ENCODE measurements at places on chromosomes 5 and 9.
A peak's percentile ranks its signal among the peaks of the same experiment; 100 is the strongest.

DNA sequence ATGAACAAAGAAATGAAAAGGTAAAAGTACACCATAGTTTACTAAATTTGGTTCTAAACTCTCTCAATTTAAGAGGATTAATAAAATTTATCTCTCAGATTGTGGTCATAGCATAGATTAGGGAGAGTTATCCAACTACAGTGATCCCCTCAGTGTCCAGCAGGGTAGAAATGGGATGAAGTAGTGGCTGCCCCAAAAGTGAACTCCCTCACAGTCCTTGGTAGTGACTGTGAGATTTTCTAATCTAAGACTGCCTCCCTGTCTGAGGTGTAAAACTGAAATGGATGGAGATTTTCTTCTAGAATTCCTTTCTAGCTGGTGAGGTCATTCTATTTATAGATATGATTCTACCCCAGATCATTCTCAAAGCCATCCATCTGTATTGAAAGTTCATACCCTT lies 455.5 kb downstream of the ACTL7B start:
- DNase-seq: no peak

DNA sequence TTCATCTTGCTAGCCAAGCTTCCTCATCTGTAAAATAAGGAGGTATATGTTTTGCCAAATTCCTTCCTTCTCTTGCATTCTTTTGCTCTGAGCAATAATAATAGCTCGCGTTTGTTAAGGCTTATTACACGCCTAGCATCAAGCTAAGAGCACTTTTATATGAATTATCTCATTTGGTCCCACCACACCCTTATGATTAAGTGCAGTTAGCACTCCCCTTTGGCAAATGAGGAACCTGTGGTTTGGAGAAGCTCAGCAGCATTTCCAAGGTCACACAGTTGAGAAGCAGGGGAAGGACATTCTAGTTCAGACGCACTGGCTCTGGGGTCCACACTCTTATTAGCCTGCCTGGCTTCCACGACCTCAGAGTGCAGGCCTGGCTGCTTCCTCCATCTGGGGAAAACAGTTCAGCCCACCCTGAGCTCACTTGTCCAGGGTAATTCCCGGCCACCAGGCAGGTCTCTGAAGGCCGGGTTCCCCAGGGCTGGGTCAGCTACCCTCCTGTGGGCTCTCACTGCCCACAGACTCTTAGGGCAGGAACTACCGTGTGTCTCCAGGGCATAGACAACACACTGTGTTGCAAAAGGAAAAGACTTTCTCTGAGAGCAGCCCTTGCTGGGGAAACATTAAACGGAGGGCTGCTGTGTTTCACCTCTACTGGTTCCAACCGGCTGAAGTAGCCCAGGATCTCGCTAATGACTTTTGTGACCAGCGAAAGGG lies 9.9 kb upstream of the FBP1 start:
- no peak for DNase-seq

DNA sequence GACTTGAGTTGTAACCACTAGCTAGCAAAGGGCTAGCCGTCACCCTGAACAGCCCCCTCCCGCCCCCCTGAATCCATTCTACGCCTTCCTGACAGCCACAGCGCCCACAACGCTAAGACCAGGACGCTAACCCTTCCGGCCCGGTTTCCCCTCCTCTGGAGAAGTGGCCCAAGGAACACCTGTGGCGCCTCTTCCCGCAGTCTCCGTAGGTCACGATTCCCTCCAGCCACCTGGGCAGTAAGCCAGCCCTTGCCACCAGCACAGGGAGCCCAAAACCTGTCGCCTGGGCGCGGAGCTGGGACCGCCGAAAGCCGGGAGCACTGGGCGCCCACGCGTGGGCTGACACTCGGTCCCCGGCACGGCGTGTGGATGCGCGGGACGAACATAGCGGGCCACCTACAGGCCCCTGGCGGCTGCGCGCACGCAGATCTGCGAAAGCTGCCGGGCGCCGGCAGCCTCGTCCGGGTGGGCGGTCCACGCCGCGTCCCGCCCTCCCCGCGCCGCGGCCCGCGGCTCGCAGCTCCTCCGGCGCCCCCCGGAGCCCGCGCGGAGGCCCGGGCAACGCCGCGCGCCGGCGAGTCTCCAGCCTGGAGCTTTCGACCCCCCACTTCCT lies 596 bp downstream of the IRF1 start:
- peak; percentile 77 for DNase-seq

GRCh38 chr9:78189001-78189400 lies 46.9 kb upstream of the CEP78 start:
- no peak for DNase-seq

DNA sequence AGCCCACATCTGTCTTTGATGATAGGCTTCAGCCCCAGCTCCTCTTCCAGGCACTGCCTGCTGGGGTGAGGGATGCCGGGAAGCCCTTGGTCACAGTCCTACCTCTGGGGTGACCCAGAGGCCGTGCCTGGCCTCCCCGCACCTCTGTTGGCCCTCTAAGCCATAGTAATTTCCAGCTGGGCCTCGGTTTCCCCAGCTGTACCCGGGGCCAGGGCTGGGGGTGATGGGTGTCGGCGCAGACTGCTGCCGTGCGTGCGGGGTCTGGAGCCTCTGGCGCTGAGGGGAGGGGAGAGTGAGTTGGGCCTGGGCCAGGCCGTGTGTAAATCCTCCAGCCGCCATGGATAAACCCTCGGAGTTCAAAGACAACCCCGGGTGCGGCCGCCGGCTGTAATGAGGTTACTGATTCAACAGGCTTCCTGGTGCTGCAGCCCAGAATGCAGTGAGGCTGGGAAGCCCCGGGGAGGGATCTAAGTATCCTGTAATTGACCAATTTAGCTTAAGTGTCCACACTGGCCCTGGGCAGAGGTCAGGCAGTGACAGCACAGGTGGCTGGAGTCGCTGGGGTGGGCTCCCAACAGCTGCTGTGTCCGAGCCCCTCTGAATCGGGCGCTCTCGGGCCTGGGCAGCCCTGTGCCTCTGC lies 7.1 kb downstream of the RXRA start:
- no peak for DNase-seq

DNA sequence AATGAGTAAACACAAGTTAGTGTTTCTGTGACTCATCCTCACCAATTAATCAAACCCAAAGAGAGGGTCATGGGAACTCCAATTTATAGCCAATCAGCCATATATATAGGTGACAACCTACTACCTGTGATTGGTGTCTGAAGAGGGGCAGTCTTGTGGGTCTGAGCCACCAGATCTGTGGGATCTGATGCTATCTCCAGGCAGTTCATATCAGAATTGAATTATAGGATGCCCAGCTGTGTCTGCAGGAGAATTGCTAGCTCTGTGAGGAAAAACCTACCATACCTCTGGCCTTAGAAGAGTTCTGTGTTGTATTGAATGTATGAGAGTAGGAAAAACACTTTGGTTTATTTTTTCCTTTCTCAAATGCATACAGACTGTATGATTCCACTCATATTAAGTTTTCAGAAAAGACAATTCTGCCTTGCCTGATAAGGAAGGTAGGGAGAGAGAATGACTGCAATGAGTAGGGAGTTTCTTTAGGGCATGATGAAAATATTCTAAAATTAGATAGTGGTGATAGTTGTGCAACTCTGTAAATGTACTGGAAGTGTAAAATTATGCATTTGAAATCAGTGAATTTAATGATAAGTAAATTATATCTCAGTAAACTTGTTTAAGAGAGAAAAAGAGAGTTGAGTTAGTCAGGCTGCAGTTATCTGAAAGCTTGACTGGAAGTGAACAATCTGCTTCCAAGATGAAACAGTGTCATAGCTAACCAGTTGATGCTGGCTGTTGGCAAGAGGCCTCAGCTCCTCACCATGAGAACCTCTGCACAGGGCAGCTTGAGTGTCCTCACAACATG lies 274.9 kb downstream of the AUH start:
- no peak for DNase-seq

DNA sequence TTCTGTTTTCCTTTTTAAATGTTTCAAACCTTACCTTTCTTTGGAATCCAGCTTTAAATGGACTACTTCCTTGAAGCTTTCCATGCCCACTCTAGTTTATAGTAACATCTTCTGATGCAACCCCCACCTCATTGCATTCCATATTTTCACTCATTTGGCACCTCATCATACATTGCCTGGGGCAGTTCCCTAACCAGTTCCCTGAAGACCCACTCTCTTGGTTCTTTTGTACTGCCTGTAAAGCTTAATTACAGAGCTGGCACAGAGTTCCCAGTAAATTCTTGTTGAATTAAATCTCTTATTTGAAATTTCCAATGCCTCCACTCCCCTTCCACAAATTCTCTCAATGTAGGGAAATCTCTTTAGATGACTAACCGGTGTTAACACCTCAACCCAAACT lies 257.2 kb downstream of the ARRDC3 start:
- DNase-seq: no peak

GRCh38 chr5:150672884-150673275 lies 11.8 kb downstream of the MYOZ3 start:
- no peak for DNase-seq

DNA sequence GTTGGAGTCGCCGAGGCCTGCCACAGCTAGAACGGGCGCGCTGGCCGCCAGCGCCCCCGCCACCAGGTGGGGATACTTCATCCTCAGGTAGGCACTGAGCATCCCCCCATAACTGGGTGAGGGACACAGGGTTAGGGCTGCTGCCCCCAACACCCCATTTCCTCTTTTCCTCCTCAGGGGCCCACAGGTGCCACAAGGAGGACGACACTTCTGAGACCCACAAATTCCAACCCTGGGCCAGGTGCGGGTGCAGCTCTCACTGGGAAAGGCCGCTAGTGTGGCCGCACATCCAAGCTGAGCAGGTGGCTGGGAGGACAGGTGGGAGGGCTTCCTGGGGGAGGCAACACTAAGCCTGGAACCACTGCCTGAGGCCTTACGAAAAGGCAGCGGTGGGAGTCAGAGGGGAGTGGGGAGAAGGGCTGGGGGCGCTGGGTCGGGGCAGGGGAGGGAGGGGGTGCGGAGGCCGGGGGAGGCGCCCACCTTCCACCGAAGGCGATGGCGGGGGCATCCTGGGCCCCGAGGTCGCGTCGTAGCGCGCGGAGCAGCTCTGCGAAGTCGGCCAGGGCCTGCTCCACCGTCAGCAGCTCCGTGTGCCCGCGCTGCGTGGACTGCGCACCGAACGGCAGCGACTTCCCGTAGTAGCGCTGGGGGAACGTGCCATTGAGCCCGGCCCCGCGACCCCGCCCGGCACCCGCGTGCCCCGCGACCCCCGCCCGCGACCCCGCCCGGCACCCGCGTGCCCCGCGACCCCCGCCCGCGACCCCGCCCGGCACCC lies 961 bp downstream of the DPP7 start:
- no peak for DNase-seq

DNA sequence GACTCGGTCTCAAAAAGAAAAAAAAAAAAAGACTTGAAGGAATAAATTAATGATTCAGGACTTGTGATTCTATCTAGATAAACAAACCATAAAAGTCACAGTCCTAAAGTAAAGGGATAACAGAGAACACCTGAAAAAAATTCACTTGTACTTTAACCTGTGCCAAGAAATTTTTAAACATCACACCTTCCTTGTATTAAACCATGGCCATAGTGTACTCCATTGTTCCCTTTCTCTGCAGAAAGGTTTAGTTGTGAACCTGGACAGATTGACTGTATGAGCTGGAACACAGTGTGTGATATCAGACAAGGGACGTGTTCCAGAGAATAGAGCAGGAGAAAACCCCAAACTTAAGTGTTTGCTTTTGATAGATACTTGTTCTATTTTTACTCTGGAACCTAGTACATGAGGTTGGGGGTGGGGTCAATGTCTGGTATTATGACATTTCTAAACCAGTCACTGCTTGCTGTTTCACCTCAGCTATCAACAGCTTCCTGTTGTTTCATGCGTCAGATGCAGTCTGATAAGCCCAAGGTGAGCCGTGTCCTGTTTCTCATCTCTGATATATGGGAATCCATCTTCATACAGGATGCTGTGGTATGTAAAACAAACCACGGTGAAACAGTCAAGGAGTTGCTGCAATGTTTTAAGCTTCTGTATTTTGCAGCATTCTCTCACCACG lies 62.5 kb upstream of the ITGA1 start:
- DNase-seq: no peak

GRCh38 chr5:174585472-174585871 lies 138.9 kb upstream of the MSX2 start:
- no peak for DNase-seq

DNA sequence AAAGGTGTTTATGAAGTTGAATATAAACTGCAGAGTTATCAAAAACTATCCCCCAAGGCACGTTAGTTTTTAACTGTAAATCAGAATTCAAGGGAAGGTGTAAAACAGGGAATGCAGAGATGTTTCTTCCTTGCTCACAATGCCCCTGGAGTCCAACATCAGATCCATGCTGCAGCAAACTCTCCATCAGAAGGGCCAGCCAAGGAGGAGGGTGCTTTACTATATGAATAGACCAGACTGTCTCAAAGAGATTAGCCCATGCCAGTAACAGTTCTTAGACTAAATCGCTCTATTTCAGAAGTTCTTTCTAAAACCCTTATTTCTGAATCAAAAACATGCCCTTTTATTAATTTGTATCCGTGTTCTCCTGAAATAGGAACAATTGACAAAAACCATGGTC lies 362.8 kb upstream of the RPS23 start:
- DNase-seq: no peak

- DNase-seq: no peak
Observed at GRCh38 chr9:129895376-129896268, 60.4 kb downstream of the USP20 start.

DNA sequence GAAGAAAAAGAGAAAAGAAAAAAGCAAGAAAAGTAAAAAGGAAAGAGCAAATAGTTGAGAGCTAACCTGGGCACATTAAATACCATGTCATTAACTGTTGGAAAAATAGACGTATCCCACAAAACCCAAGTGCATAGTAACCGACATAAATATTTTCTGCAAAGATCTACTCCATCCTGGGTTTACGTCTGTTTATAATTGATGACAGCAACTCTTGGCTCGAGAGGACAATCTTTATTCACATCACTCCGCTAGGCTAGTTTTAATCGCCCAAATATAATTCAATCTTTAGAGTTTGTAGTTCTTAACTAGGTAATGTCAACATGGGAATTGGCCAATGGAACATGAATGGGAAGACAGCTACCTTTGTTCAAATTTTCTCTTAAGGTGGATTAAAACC lies 321.7 kb upstream of the TNC start:
- DNase-seq: no peak

GRCh38 chr5:87390075-87390474 lies 22.7 kb downstream of the CCNH start:
- no peak for DNase-seq

DNA sequence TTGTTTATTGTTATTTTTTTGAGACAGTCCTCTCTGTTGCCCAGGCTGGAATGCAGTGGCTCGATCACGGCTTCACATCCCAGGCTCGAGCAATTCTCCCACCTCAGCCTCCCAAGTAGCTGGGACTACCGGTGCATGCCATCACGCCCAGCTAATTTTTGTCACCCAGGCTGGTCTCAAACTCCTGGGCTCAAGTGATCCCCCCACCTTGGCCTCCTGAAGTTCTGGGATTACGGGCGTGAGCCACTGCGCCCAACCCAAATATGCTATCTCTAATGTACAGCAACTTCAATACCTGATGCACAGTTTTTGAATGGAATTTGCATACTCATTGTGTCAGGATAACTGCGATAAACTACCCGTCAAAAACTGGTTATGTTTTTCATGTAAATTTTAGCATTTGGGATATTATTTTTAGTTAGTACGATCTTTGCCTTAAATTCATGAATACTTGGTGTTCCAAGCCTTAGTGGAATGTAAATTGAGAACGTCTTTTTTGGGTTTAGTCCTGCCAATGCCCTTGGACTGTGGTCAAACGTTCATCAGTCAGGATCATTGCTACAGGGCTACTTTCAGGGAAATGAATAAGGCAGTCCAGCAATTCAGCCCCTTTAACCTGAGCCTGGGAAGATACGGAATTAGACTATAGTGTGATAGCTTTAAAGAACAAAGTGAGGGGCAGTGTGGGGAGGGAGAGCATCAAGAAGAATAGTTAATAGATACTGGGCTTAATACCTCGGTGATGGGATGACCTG lies 4.4 kb downstream of the UGCG start:
- DNase-seq: no peak

All from activated T-cell treated with anti-CD3 and anti-CD28 coated beads, Interleukin-2, amount 50 U/mL, for 24 hours (primary cell).